ENCODE measurements at places on chromosomes 16 and 17.
A peak's percentile ranks its signal among the peaks of the same experiment; 100 is the strongest.

DNA sequence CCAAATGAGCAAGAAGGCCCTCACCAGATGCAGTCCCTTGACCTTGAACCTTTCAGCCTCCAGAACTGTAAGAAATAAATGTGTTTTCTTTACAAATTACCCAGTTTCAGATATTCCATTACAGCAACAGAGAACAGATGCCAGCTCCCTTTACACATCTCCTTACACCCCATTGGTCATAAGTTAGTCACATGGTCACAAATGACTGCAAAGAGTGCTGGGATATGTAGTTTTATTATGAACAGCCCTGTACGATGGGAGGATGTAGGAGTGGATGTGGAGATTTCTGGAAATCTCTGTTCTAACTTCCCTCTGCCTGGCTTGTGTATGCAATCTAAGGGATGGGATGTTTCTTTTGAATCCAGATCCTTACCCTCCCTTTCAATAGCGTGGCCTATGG is 13.3 kb upstream of the RPL38 start:
- DNase-seq: peak; percentile 73

GRCh38 chr16:56641166-56641565 is 2.7 kb downstream of the MT1A start:
- no peak for DNase-seq

GRCh38 chr16:80570106-80570478 is 29.3 kb downstream of the DYNLRB2 start:
- no peak for DNase-seq

GRCh38 chr17:76173474-76173873 is 32.4 kb upstream of the FOXJ1 start:
- DNase-seq: no peak

- no peak for DNase-seq
Measured at GRCh38 chr17:72622661-72623433, 469.6 kb downstream of the SLC39A11 start.

- DNase-seq: no peak
Measured at GRCh38 chr17:57260325-57261083, 4.2 kb downstream of the MSI2 start.

DNA sequence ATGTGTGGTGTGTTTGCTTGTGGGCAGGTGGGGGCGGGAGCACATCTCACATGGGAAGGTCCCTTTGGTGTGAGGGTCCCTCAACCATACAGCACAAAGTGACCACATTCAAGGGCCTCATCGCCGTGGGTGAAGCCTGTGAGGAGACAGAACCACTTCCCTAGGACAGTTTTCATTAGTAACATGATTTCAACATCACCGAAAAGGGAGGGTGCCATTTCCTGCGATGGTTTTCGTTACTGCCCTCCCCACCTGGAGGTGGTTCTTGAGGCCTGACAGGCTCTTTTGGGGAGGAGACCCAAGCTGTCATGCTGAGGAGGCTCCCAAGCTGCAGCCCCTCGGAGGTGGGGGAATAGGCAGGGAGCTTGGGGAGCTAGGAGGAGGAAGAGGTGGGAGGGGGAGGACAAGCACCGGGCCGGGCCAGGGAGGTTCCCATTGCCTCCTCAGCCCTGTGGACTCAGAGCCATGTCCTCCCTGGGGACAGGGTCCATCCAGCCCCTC is 9.5 kb downstream of the CD300LB start:
- no peak for DNase-seq
